ENCODE measurements at places on chromosomes 4 and X.

DNA sequence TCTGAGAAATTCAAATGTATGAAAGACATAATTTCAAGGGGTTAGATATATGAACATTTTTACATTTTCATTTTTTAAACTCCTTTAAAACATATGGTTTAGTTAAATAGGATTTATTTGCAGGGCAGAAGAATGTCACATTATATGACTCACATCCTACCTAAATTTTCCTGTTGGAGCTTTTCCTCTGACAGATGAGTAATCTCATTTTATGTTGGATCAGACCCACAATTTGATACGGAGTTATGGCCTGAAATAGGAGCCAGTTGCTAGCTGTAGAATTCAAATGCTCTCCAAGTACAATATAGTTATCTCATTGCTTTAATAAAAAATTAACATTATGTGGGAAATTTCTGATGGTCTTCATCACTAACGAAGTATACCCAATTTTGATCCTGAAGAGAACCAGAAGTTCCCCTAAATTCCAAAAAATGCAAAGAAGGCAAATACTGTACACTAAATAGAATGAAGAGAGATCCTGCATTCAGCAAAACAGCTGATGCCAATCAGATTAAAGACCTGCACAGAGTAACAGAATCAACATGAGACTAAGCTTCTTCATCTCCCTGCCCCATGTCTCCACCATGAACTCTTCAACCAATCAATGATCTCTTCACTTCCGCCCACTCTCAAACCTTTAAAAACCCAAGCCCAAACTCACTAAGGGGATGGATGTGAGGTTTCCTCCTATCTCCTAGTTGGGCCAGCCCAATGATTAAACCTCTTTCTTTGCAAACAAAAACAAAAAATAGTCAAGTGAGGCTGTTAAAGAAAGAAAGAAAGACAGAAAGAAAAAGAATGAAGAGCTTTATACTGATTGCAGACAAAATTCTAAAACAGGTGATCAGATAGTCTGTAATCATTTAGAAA is 10.9 kb upstream of the EXOSC9 start:
- DNase-seq = no peak

GRCh38 chrX:12981880-12982279 is 7.0 kb downstream of the TMSB4X start:
- no peak for DNase-seq

- DNase-seq = no peak
Observed at GRCh38 chr4:89586864-89587263, 250.1 kb downstream of the SNCA start.

DNA sequence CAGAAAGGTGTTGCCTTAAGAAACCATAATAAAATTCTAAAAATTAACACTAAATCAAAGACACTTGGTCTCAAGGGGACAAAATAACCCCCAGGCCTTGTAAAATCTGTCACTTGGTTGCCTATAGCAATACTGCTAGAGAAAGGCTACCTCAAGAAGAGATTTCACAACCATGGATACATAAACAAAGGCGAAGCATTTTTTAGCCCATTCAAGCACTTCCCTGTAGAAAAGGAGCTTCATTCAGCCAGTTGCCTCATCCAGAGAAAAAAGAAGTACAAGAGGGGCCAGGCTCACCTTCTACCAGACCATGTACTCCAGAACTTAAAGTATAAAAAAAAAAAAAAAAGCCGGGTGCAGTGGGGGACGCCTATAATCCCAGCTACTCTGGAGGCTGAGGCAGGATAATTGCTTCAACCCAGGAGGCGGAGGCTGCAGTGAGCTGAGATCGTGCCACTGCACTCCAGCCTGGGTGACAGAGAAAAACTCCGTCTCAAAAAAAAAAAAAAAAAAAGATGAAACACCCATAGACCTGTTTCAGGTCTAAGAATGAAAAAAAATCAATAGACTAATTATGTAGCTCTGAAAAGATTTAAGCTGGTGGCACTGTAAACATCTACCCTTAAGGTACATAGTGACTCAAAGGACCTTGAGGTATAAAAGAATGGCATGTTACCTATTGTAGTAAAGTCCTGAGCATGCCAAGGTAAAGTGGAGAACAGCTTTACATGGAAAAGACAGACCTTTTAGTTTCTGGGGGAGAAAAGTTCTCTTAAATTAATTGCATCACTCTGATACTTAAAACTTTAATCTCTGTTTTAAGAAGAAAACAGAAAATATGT is 18.0 kb downstream of the RUFY3 start:
- DNase-seq = no peak

DNA sequence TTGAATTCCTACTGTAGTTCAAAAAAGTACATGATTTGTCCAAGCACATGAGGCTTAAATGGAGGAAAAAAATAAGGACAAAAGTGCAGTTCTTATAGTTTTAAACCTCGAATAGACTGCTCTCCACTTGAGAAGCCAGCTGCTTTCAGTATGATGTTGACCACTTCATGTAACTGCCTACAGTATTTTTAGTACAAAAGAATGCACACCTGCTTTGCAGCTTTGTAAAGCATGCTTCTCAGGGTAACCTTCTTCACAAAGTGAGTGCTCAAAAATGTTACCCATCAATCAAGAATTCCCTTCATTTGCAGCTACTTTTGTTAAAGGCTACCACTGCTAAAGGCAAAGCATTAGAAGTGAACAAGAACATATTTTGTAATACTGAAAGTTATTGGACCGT is 83.4 kb upstream of the FAM47B start:
- no peak for DNase-seq
